Mesangial cell (primary cell): ENCODE measurements at places on chromosomes 6 and 20. TPM values are rescaled to one million over a fixed set of nuclear protein-coding genes. Genes with fewer than 3 reads are reported as not detected.

Gene GSTA3
- total RNA-seq = not detected in 2 replicates

Gene SNTA1
- 16.2 and 18.7 TPM in 2 replicates for total RNA-seq

Gene HLA-DRA
- total RNA-seq = not detected in 2 replicates

Gene FUCA2
- total RNA-seq = 44.8 and 45.9 TPM in 2 replicates

Gene ETV7
- total RNA-seq = 0.33 and 1.0 TPM in 2 replicates

Gene CFB
- 0.33 and 3.7 TPM in 2 replicates for total RNA-seq

Gene ADISSP
- total RNA-seq = 38.9 and 59.0 TPM in 2 replicates

Gene IP6K3
- 0.98 and 8.2 TPM in 2 replicates for total RNA-seq

Gene PLAGL2
- total RNA-seq = 7.7 and 9.3 TPM in 2 replicates

Gene AP5S1
- 17.9 and 21.2 TPM in 2 replicates for total RNA-seq

Gene OR12D3
- not detected in 2 replicates for total RNA-seq
